ENCODE measurements at places on chromosomes 7 and 10.

GRCh38 chr10:98445200-98445812, 1.4 kb downstream of the HPS1 start:
- no peak for DNase-seq

DNA sequence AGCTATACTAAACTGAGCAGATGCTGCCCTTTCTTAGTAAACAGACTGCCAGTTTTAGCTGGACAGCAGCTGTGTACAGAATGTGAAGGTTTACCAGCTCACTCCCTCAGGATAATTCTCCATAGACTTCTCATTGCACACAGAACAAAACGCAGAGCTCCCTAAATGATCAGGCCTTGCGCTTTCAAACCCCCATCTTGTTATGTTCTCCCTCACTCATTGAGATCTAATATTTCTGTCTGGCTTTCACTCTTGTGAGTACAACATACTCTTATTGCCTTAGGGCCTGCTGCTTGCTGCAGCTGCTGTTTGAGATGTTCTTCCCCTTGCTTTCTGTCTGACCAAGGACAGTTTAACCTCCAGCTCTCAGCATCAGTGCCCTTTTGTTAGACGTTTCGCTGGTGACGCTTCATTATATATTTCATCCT, 17.3 kb downstream of the VWDE start:
- no peak for DNase-seq

- DNase-seq, result no peak
Observed at GRCh38 chr10:47283101-47283630, 16.8 kb upstream of the GDF10 start.

GRCh38 chr10:101055411-101055810, 6.4 kb upstream of the KAZALD1 start:
- DNase-seq, result peak; percentile 78

- DNase-seq, result no peak
Observed at GRCh38 chr7:35025369-35025870, 11.9 kb downstream of the DPY19L1 start.

- peak; percentile 33 for DNase-seq
Observed at GRCh38 chr10:32379950-32380551, 33.1 kb upstream of the EPC1 start.

GRCh38 chr7:107001490-107001889, 43.0 kb upstream of the PRKAR2B start:
- DNase-seq, result no peak

- DNase-seq, result no peak
Observed at GRCh38 chr7:14209896-14210484, 220.5 kb upstream of the ETV1 start.

DNA sequence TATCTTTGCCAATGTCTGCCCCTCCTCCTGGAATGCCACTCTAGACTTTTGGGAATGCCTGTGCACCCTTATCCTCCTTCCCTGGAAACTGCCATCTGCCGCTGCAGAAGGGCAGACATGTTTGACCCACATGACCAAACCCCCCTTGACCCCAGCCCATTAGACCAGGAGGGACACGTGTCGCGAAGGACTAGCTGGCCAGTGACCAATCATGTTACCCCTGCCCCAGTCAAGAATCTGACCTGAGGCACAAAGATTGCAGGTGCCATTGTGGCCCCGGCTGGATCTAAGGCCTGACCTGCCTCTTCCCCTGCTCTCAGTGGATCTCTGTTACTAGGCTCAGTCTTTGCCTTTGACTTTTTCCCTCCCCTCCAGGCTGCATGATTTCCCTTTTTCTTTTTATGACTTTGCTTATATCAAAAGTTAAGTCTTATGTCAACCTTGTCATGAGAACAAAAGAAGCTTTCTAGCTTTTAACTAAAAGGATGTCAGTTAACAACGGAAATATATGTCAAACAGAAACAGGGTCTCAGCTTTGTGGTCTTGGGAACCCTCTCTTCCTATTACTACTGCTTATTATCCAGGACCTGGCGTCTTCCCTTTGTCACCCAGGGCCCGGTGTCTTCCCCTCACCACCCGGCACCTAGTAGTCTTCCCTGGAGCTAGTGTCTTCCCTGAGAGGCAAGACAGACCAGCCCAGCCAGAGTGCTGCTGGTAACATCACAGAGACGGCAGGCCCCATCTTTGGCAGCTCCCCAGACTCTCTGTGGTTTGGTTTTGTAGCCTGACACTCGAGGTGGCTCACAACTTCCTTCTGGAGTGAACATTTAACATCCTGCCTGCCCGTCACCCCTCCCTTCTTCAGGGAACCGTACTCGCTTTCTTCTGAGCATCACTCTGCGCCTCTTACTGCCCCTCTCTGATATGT, 24.4 kb upstream of the PPIF start:
- no peak for DNase-seq

- no peak for DNase-seq
Observed at GRCh38 chr10:85642082-85642420, 724.5 kb downstream of the GRID1 start.

DNA sequence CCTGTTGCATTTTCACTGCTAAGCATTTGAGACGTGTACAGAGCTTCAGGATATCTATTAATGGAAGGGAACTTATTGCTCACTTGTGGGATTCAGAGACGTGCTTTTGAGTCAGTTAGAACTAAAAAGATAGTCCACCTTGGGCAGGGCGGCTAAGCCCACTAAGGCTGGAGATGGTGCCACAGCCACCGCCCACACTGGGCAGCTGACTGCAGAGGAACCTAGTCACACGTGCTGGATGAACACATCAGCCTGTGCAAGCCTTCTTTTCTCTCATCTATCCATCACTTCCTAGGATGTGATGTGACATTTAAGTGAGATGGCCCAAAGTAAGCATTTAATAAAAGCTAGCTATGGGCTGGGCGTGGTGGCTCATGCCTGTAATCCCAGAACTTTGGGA, 78.0 kb downstream of the PTPRE start:
- no peak for DNase-seq

- no peak for DNase-seq
Observed at GRCh38 chr10:3433131-3433530, 260.5 kb upstream of the PITRM1 start.

GRCh38 chr10:117875793-117876192, 170.9 kb downstream of the RAB11FIP2 start:
- DNase-seq, result no peak

GRCh38 chr7:129793506-129794310, 159.1 kb downstream of the UBE2H start:
- DNase-seq, result no peak

DNA sequence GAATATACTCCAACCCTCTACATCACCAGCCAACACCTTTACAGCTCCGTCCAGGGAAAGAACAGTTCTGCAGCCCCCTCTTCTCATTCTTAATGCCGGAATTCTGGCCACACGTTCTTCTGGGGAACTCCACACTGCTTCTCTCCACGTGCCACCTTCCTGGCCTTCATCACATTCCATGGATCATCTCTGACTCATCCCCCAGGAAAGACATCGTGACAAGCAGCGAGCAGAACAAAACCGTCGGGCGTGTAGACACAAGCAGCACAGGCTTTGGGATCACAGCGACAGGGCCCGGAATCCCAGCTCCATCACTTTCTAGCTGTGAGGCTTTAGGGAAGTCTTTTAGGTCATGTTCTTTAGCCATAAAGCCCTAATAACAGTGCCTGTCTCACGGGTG, 590.3 kb upstream of the FOXK1 start:
- DNase-seq, result no peak

GRCh38 chr7:30635798-30636197, 41.1 kb downstream of the GARS1 start:
- DNase-seq, result no peak

GRCh38 chr10:7035126-7035761, 375.6 kb downstream of the SFMBT2 start:
- DNase-seq, result peak; percentile 14

DNA sequence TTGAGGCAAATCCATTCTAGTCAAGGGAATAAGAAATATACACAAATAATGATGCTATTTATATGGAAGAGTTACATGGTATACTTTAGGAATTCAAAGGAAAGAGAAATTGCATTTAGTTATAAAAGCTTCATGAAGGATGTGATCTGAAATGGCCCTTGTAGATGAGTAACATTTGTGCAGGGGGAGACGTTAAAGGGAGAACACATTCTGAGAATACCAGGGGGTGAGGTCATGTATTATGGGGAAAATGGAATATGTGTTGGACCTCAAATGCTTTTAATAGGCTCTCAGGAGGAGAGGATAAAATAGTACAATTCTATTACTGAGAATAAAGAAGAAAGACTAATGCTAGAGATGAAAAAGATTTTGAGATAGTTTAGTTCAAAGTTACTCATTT, 122.5 kb upstream of the NOBOX start:
- no peak for DNase-seq

DNA sequence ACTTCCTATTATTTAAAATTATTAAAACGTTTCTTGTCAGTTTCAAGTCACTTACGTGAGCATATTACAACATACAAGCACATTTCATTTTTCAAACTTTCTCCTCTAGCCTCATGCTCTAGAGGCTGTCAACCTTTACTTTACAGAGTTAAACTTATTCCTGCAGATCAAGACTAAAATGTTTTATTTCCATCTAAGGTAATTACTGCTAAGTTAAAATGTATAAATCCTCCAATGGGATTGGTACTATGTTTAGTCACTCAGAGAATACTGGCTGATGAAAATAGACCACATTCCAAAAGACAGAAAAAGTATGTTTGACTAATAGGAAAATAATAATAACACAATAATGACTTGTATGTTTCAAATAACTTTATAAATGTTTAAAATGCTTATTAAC, 8.4 kb upstream of the TRDMT1 start:
- DNase-seq, result no peak

DNA sequence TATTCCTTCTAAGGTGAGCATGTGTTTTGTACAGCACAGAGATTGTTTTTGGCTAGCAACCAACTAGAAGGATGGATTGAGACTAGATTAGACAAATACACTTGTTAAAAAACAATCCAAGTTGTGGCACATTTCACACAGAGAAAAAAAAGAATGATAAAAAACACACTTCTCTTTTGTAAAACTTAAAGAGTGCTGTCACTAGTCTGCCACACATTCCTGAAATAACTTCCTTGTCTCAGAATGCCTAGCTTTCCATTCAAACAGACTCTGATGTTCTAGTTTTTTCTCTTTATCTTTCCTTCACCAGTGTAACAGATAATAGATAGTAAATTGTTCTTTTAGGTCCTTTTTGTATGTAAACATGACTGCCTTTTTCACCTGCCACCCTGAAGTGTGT, 11.4 kb downstream of the DLD start:
- no peak for DNase-seq

DNA sequence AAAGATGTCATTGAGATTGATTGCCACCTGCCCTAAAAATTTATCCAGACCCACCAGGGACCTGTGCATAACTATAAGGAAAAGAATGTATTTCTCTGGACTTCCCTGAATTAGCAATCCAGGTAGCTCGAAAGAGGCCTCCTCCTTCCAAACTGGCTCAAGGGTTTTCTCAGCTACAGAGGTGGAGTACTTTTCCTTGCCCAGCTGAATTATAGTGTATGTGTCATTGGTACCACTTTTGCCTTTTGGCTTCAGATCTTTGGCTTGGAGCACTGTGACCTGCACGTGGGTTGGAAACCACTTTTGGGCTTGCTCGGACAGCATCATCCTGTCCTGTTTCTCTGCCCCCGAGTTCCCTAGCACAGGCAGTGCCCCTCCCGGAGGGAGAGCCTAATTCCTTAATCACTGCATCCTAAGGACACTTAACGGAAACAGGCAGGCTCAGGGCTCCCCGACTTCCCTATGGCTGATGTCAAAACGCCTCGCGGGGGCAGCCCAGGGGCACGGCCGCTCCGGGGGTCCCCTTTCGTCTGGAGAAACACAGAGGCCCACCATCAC, 825 bp downstream of the RAB11FIP2 start:
- peak; percentile 32 for DNase-seq

DNA sequence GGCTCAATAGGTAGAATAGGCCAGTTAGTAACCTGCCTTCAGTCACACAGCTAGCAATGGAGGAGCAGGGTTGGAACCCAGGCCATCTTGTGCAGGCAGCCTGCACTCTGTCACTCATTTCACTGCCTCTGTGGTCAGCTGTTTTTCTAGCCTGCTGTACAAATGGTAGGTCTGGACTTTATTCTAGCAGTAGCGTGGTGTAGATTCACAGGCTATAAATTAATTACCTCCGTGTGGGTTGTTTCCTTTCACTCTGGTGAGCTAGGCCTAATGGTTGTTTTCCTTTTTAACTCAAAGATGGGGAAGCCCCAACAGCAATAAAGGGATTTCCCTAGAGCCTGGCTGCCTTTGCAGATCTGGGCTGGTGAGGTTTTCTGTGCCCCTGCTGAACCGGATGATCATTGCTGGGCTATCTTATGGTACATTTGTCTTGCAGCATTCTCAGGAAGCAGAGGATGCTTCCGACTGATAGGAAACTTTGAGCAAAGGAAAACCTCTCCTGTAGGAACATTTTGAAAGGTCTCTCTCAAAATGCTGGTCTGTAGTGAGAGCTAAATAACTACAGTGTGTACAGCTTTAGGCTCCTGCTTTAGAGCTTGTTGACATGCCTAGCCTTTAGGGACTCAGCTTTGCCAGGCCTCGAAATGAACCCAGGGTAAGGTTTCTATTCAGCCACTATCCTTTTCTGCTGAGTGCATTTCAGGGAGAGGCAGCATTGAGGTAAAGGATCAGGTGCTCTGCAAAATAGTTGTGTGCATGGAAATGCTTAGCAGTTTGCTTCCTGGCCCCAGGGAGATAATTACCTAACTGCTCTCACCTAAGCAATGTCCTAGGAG, 157.4 kb downstream of the ST7 start:
- peak; percentile 88 for DNase-seq

- DNase-seq, result no peak
Observed at GRCh38 chr7:148037044-148037443, 553.5 kb upstream of the C7orf33 start.

DNA sequence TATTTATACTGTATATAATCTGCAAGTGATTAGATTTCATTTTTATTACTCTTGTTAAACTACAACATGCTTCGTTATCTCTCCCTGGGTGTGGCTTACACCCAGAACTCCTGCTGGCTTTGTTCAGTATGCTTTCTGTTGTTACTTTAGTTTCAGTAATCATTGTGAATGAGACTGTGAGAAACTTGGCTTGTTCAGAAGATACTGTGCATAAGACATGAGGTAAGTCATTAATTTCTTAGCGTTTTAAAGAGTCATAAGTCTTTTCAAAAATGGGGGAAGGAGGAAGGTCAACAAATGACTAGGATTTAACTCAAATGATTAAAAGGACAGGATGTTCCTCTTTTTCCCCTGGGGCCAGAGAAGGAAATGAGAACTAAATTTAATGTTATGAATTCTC, 11.6 kb upstream of the ADD3 start:
- peak; percentile 84 for DNase-seq

GRCh38 chr10:103765981-103766380, 89.4 kb downstream of the SH3PXD2A start:
- DNase-seq, result no peak

DNA sequence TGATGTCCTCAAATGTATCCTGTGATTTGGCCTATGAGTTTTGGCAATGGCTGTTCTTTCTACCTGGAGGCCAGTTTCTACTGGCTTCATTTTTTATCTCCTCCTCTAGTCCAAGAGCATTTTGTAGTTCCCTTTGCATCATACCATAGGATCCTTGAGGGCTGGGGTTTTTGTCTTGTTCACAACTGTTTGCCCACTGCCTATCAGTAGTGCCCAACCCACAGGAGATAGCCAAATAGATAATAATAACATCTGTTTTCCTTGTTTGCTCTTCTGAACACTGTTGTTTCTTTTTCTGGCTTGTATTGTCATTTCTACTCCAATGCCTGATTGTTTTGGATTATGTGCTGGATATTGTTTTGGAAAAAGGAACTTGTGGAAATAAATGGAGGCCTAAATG, 3.4 kb downstream of the CDK1 start:
- no peak for DNase-seq
